Natural killer cell treated with Interleukin-12 subunit alpha and Interleukin-12 subunit beta and Interleukin-15 and Interleukin-18, amount 100 ng/mL, for 72 hours (primary cell): ENCODE measurements at places on chromosomes 4 and X. TPM values are rescaled to one million over a fixed set of nuclear protein-coding genes. Genes with fewer than 3 reads are reported as not detected.

GRCh38 chr4:189659287-189659686 is 281.4 kb upstream of the FRG1 start:
- no peaks in the 10 kb centered on the region for H3K4me1 ChIP-seq
- no peak overlapping the region for H3K4me3 ChIP-seq
- no peaks in the 10 kb centered on the region for H3K27me3 ChIP-seq
- H3K27ac ChIP-seq = no peak overlapping the region
- no peaks in the 10 kb centered on the region for H3K36me3 ChIP-seq

DNA sequence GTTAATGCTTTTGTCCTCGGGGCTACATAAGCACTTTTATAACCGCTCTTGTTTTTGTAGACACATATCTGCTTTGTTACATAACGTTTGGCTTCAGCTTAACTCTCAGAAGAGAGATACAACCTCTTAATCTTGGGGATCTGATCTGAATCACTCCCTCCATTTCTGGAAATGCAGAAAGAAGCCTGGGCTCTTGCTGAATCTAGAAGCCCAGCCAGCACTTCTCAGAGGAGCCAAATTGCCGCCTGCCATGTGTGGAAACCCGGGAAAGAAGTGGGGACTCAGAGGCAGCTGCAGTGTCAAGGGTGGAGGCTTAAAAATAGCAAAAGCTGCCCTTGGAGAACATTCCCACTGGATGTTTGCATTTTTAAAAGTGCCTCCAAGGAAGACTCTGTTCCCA is 69.3 kb upstream of the LDB2 start:
- H3K27ac ChIP-seq = no peak overlapping the region
- peaks cover 7% of the 10 kb centered on the region for H3K27me3 ChIP-seq
- H3K4me3 ChIP-seq = no peak overlapping the region
- DNase-seq = no peak
- no peaks in the 10 kb centered on the region for H3K36me3 ChIP-seq

DNA sequence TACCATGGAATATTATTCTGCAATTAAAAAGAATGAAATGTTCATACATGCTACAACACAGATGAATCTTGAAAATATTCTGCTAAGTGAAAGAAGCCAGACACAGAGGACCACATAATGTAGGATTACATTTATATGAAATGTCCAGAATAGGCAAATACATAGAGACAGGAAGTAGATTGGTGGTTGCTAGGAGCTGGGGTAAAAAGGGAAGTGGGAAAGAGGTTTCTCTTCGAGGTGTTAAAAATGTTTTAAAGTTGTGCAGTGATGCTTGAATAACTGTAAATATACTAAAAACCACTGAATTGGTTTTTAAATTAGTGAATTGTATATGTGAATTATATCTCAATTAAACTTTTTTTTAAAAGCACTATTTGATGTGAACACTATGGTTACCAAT is 3.6 kb upstream of the NXT2 start:
- no peaks in the 10 kb centered on the region for H3K27me3 ChIP-seq
- no peak for DNase-seq

- H3K36me3 ChIP-seq = no peaks in the 10 kb centered on the region
- no peaks in the 10 kb centered on the region for H3K27me3 ChIP-seq
- no peak for DNase-seq
- H3K4me1 ChIP-seq = peaks cover 23% of the 10 kb centered on the region
These were observed 60.6 kb downstream of the POLR2B start for GRCh38 chr4:57039345-57039744.

- no peaks in the 10 kb centered on the region for H3K4me1 ChIP-seq
- no peaks in the 10 kb centered on the region for H3K27me3 ChIP-seq
- no peaks in the 10 kb centered on the region for H3K36me3 ChIP-seq
- DNase-seq = no peak
- H3K4me3 ChIP-seq = no peak overlapping the region
- no peak overlapping the region for H3K27ac ChIP-seq
These were observed 43.7 kb upstream of the XK start for GRCh38 chrX:37641859-37642258.

DNA sequence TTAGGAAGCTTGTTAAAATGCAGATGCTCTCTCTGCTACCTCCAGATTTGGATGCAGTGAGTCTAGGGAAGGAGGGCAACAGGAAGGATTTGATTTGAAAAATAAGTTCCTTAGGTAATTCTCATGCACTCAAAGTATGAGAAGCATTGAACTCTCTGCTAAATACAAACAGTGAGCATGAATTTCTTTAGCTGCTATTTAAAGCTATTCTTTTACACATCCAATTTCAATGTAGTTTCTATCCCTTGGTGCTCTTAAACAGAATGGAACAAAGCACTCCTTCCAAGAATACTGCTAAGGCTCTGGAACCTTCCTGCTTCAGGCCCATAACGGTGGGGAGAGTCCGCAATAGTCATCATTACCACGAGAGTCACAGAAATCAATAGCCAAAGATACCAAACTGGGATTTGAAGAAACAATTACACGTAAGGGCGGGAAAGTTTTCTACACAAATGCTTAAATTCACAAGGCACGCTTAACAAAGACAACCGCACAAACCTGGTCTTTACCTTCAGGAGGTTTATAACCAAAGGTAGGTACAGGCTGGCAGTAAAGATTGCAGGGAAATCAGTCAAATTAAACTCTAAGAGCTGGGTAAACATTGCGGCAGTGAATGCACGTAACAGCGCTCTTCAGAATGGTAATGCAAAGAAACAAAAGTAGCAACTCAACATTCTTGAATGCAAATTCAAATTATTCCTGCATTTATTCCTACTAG is 123.2 kb upstream of the NAP1L5 start:
- no peaks in the 10 kb centered on the region for H3K27me3 ChIP-seq
- no peak for DNase-seq

GRCh38 chr4:2245057-2245786 is 3.3 kb upstream of the HAUS3 start:
- peaks cover 21% of the 10 kb centered on the region for H3K4me1 ChIP-seq
- no peak for DNase-seq
- H3K36me3 ChIP-seq = peaks cover 10% of the 10 kb centered on the region
- H3K27me3 ChIP-seq = no peaks in the 10 kb centered on the region

- H3K27ac ChIP-seq = no peak overlapping the region
- peaks cover 55% of the 10 kb centered on the region for H3K4me1 ChIP-seq
- no peak overlapping the region for H3K4me3 ChIP-seq
- DNase-seq = no peak
- no peaks in the 10 kb centered on the region for H3K27me3 ChIP-seq
These were observed 8.5 kb downstream of the TIFA start for GRCh38 chr4:112277220-112277619.

ETDA gene
- total RNA-seq = not detected

STPG2 gene
- total RNA-seq = not detected
